ENCODE measurements at places on chromosomes 3 and 15.

DNA sequence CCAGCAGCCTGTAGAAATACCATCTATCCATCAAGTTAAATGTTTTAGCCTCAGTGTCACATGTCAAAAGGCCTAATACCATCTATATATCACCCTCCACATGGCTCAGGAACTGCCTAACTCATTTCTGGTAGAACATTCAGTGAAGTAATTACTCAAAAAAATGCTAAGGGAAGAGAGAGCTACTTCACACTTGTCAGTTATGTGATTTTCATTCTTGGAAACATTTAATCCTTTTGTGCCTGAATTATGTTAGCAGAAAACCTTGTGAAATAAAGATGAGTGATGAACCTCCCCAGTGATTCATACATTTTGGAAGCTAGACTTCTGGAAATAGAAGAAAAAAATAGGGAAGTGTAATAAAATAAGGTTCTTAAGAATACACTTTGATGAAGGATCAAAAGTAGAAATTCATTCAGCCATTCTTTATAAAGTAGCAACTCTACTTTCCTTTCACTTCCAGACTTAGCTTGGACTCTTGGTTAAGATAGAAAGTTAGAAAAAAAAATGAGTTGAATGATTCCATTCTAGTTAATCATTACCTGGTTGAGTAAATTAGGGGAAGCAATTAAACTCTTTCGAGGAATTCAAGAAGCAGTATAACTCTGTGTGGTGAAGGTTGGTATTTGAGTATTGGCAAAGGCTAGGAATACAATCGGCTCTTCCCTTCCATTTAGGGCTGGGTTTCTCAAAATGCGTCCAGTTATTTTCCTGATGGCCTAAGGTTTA is 3.6 kb downstream of the OTOL1 start:
- no peak for DNase-seq
- no peak overlapping the region for H3K4me3 ChIP-seq
- no peaks in the 10 kb centered on the region for H3K36me3 ChIP-seq
- no peaks in the 10 kb centered on the region for H3K4me1 ChIP-seq
- H3K27ac ChIP-seq: no peak overlapping the region

GRCh38 chr15:65042776-65043327 is 2.3 kb upstream of the SLC51B start:
- H3K27me3 ChIP-seq: no peaks in the 10 kb centered on the region
- H3K4me3 ChIP-seq: no peak overlapping the region
- no peak for DNase-seq
- no peaks in the 10 kb centered on the region for H3K36me3 ChIP-seq
- H3K27ac ChIP-seq: no peak overlapping the region
- H3K4me1 ChIP-seq: peaks cover 33% of the 10 kb centered on the region

- H3K27ac ChIP-seq: no peak overlapping the region
- no peak overlapping the region for H3K4me3 ChIP-seq
- H3K36me3 ChIP-seq: peaks cover 2% of the 10 kb centered on the region
- no peak for DNase-seq
These were observed 507.9 kb upstream of the TPRG1 start for GRCh38 chr3:188663839-188664238.

DNA sequence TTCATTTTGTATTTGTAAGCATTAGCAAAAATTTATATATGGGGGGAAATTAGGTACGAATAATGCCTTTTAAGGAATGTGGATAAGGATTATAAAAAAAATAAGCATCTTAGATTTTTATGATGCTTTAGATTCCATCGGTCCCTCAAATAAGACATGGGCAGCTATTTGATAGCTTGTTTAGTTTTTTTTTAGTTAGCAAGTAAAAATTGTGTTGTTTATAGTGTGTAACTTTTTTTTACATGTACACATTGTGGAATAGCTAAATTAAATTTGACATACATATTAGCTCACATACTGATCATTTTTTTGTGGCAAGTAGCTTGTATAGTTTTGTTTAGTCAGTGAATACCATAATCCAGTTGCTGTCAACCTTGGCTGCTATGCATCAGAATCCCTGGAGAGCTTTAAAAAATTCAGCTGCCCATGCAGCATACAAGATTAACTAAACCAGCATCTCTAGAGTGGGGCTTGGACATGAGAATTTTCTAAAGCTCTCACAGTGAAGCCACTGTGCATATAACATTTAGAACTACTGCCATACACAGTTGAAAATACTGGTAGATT is 53.9 kb downstream of the TMOD3 start:
- peak overlapping the region; percentile 28 for H3K4me3 ChIP-seq
- H3K27ac ChIP-seq: peak overlapping the region; percentile 84
- H3K4me1 ChIP-seq: peaks cover 67% of the 10 kb centered on the region
- peaks cover 4% of the 10 kb centered on the region for H3K36me3 ChIP-seq
- no peaks in the 10 kb centered on the region for H3K27me3 ChIP-seq

- H3K4me3 ChIP-seq: no peak overlapping the region
- H3K27me3 ChIP-seq: peaks cover 19% of the 10 kb centered on the region
These were observed 41.6 kb upstream of the BDH1 start for GRCh38 chr3:197597335-197597734.

- H3K36me3 ChIP-seq: no peaks in the 10 kb centered on the region
- DNase-seq: no peak
- H3K27ac ChIP-seq: no peak overlapping the region
- no peak overlapping the region for H3K4me3 ChIP-seq
- H3K4me1 ChIP-seq: no peaks in the 10 kb centered on the region
These were observed 27.0 kb downstream of the ALDH1A2 start for GRCh38 chr15:58038426-58039078.

DNA sequence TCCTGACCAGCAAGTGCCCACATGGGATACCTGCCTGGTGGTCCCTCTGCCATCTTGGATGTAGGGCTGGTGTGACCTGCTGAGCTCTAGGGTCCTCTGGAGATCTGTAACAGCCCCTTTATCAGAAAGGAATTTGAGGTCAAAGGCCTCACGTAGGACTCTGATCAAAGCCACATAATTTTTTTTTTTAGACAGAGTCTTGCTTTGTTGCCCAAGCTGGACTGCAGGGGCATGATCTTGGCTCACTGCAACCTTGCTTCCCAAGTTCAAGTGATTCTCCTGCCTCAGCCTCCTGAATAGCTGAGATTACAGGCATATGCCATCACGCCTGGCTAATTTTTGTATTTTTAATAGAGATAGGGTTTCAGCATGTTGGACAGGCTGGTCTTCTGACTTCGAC is 9.5 kb downstream of the ITGB5 start:
- peak overlapping the region; percentile 94 for H3K27ac ChIP-seq
- peaks cover 85% of the 10 kb centered on the region for H3K4me1 ChIP-seq
- no peaks in the 10 kb centered on the region for H3K27me3 ChIP-seq
- DNase-seq: no peak

DNA sequence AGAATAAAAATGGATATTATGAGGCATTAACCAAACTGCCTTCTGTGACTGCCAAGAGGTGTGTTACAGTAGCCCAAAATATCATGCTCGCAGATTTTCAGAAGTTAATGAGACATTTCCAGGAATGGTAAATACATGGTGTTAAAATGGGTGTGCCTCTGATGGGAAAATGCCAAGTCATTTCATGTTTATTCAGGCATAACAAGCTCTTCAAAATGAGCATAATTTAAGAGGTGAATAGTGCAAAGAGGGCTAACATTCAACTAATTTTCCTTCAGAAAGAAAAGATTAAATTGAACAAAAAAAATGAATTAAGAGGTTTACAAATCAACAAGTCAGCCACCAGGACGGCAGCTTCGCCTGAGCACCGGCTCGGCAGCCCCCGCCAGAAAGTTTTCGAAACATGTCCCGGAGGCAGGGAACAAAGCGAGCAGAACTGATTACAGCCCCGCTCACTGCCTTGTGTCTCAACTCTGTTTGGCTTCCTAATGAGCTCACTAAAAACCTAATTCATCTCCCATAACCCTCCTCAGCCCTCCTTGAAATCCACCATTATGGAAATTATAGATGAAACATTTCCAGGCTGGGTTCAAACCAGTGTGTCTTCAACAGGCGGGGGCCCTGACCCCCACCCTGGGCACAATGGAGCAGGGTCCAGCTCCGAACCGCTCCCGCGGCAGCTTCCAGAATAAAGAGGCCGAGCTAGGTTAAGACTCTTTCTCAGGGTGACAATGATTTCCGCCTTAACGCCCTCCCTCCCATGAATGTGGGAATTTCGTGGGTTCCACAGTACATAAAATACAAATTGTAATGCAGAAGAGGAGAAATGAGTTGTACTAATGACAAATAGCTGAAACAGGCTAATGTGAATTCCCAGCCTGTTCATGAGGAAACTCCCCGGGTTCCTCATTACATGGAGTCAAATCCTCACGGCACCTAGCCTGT is 43.9 kb downstream of the MEIS2 start:
- peaks cover 60% of the 10 kb centered on the region for H3K36me3 ChIP-seq
- no peaks in the 10 kb centered on the region for H3K27me3 ChIP-seq
- peaks cover 25% of the 10 kb centered on the region for H3K4me1 ChIP-seq
- DNase-seq: no peak

GRCh38 chr3:63492464-63492863 is 160.0 kb upstream of the SNTN start:
- no peak for DNase-seq
- no peak overlapping the region for H3K27ac ChIP-seq
- H3K4me3 ChIP-seq: no peak overlapping the region

- H3K4me1 ChIP-seq: peaks cover 24% of the 10 kb centered on the region
- H3K36me3 ChIP-seq: no peaks in the 10 kb centered on the region
- no peak overlapping the region for H3K27ac ChIP-seq
These were observed 2.3 kb downstream of the OCA2 start for GRCh38 chr15:28096670-28097431.

DNA sequence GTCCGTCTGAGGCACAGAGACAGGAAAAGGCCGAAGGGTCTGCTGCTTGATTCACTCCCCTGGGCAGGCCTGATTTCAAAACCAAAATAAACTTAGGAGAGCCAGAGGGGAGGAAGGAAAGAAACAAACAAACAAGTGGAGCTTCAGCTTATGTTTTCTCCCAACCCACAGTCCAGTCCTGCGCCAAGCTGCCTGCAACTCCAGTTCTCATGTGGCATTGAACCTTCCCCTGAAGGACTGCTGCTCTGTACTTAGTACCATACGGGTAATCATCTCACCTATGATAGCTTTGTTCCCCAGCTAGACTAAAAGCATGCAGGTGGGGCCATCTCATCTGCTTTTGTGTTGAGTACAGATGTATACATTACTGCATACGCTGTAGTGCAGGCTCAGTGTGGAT is 236.4 kb downstream of the THRB start:
- peaks cover 6% of the 10 kb centered on the region for H3K27me3 ChIP-seq
- no peak overlapping the region for H3K4me3 ChIP-seq
- no peaks in the 10 kb centered on the region for H3K4me1 ChIP-seq

- no peak overlapping the region for H3K4me3 ChIP-seq
- no peaks in the 10 kb centered on the region for H3K36me3 ChIP-seq
- H3K4me1 ChIP-seq: no peaks in the 10 kb centered on the region
- no peak overlapping the region for H3K27ac ChIP-seq
- no peaks in the 10 kb centered on the region for H3K27me3 ChIP-seq
These were observed 70.9 kb upstream of the ST8SIA2 start for GRCh38 chr15:92322566-92323355.

GRCh38 chr3:63450023-63450422 is 171.9 kb downstream of the SYNPR start:
- H3K36me3 ChIP-seq: no peaks in the 10 kb centered on the region
- no peak overlapping the region for H3K27ac ChIP-seq
- no peak for DNase-seq
- H3K4me1 ChIP-seq: peaks cover 9% of the 10 kb centered on the region
- no peak overlapping the region for H3K4me3 ChIP-seq

Data from HFFc6 (cell line).